ENCODE measurements at places on chromosomes 13 and 19.
A peak's percentile ranks its signal among the peaks of the same experiment; 100 is the strongest.

- DNase-seq = no peak
These were observed 11.6 kb upstream of the PGLS start for GRCh38 chr19:17499648-17500446.

- no peak for DNase-seq
These were observed 77.1 kb downstream of the GGACT start for GRCh38 chr13:100511466-100511865.

GRCh38 chr19:48271531-48272151, 1.8 kb downstream of the ZNF114 start:
- no peak for DNase-seq

GRCh38 chr13:111156421-111156820, 41.3 kb downstream of the ARHGEF7 start:
- no peak for DNase-seq

GRCh38 chr13:44867825-44868224, 121.4 kb downstream of the NUFIP1 start:
- no peak for DNase-seq

DNA sequence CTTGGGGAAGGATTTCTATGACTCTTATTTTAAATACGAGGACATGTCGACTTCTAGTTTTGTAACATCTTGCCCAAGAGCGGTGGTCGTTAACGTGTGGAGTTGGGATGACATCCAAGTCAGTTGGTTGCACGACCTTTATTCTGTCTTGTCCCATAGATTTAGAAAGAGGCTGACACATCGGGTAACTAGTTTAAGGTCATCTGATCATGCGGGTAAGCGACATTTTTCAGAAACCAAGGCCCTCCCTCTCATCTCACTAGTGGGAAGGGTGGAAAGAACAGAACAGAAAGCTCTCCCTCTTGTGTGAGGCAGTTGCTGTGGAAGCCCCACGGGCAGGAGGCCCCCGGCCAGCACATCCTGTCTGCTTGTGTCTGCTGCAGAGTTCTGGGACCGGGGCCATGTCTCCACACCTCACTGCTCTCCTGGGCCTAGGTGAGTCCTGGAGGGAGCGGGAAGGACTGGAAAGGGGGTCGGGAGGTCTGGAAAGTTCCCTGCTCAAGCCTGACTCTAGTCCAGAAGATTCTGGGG, at the start of gene LAIR2:
LAIR2 (plus strand) TSS at position 314 of the 531 bp plus-strand sequence; CDS start at position 402, 88 bp downstream.
- DNase-seq = no peak

- no peak for DNase-seq
These were observed 82.7 kb downstream of the DLEU7 start for GRCh38 chr13:50760751-50761150.

GRCh38 chr19:53328967-53329366, 4.6 kb upstream of the ZNF845 start:
- DNase-seq = no peak

- no peak for DNase-seq
These were observed 34.6 kb upstream of the SOX1 start for GRCh38 chr13:112032186-112032993.

GRCh38 chr13:95524264-95524901, 28.1 kb upstream of the CLDN10 start:
- no peak for DNase-seq

GRCh38 chr13:30873499-30873898, 32.6 kb upstream of the MEDAG start:
- no peak for DNase-seq

- DNase-seq = no peak
These were observed 313.5 kb downstream of the KLF12 start for GRCh38 chr13:73820688-73821087.

DNA sequence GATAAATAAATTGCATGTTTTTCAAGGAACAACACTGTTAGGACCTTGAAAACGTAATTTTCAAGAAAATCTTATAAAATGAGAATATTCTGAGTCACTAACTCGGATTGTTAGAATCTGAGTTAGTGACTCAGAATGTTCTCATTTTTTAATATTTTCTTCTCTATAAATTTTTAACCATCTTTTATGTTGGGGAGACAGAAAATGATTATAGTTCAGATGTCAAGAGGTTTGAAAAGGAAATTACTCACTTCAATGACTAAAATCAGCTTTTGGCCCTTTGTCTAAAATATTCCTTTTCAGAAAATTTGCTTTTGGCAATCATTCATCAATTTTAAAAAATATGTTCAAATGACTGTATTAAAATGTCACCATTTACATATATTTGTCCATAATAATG, 264.2 kb upstream of the EDNRB start:
- no peak for DNase-seq

- no peak for DNase-seq
These were observed 23.5 kb downstream of the ZNF544 start for GRCh38 chr19:58252102-58252685.

- DNase-seq = no peak
These were observed 13.8 kb downstream of the MARK4 start for GRCh38 chr19:45264781-45265317.

DNA sequence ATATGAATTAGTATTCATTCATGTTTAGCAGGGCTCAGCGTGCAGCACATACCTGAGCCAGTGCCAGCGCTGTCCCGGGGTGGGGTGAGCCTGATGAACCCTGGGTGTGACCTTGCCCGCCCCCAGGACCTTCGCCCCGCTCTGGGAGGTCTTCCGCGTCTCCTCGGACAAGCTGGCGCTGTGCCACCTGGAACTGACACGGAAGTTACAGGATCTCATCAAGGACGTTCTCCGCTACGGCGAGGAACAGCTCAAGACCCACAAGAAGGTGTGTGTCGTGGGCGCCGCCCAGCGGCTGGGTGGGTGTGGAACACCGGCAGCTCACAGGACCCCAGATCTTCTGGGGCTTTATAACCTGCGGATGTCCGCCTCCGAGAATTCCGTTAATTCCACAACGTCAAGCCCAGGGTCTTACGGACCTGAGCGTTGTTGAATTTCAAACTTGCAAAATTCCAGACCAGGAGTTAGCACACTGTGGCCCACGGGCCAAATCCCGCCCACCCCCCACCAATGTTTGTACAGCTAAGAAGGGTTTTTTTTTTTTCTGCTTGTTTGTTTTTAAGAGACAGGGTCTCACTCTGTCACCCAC, 15.4 kb downstream of the FCHO1 start:
- DNase-seq = peak; percentile 30

DNA sequence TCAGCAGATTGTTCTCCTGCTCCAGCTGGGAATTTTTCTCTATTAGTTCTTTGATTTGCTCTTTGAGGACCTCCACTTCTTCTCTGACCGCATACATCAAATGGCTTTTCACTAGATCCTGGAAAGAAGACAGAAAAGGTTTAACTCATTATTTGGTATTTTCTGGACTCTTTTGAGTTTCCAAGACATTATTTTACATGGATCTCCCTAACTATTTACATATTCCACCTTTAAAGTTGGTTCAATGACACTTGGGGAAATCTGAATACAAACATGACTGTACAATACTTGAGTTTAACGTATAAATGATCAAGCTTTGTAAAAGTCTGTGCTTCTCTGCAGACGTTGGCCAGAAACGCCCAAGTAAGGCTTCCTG, 61.1 kb downstream of the SERP2 start:
- DNase-seq = no peak

- no peak for DNase-seq
These were observed 155.5 kb downstream of the TNFSF13B start for GRCh38 chr13:108425056-108425455.

DNA sequence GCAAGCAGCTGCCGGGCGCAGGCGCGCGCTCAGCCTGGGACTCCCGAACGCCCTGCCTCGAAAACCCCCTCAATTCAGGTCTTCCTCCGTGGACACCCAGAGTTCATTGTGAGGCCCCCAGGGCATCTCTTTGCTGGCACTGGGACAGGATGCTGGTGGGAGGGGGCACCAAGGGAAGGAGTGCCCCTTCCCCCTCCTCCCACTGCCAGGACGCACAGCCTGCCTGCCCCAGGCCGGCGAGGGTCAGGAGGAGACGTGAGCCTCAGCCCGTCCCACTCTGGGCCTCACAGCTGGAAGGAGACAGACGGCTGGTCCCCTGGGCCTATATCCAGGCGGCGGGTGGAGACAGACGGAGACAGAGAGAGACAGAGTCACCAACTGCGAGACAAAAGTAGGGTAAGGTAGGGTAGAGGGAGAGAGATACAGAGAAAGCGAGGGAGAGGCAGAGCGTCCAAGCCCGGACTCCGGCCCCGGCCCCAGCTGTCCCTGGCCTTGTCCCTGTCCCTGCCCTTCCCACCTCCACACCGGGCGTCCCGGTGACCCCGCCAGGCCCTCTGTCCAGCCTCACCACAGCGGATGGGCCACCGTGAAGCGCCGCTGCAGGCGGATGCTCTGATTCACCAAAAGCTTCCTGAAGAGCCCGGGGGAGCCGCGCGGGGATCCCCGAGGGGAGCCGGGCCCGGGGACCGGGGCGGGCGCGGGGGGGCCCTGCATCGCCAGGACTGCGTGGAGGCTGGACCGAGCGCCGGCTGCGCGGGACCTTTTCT, at the start of gene PDE4C:
PDE4C (minus strand) TSS at position 737 of the 767 bp plus-strand sequence; CDS start at position 714, 23 bp downstream.
- DNase-seq = no peak

- DNase-seq = no peak
These were observed 419.2 kb downstream of the FGF9 start for GRCh38 chr13:22090106-22090505.

GRCh38 chr13:31955741-31956140, 75.8 kb upstream of the FRY start:
- no peak for DNase-seq

- no peak for DNase-seq
These were observed 49.1 kb downstream of the LMO7 start for GRCh38 chr13:75685239-75685697.

DNA sequence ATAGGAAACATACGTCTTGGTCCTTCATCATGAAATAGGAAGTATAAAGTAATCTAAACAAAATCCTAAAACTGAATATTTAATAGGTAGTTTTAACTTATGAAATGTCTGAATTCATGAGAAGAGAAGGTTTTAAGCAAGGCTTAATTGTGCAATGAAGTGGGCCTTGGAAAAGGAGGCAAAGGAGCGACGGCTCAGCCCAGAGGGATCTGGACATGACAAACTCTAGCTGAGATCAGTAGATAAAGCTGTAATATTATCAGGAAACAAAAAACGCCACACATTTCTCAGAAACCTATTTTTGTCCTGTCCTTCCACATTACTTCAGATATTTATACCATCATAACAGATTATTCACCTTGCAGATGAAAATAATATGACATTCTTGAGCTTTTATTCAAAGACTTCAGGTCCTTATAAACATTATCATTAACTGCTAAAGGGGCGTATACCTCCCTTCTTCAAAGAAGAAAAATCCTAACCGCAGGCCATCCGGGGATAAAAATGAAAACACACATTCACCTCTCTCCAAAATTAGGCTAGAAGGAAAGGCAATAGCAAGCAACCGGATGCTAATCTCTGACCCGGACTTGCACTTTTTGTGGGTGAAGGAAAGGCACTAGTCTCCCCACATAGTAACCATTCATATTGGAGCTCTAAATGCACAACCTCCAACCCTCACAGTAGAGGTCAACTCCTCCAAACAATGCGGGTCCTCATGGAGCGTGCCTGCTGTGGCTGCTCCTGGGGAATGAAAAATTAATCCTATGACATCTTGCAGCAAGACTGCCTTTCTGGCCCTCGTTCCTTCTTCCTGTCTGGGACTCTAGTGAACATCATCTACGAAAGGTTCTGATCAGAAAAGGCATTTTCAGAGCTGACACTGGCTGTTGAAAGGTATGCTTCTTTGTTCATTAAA, 108.8 kb downstream of the TBC1D4 start:
- no peak for DNase-seq

DNA sequence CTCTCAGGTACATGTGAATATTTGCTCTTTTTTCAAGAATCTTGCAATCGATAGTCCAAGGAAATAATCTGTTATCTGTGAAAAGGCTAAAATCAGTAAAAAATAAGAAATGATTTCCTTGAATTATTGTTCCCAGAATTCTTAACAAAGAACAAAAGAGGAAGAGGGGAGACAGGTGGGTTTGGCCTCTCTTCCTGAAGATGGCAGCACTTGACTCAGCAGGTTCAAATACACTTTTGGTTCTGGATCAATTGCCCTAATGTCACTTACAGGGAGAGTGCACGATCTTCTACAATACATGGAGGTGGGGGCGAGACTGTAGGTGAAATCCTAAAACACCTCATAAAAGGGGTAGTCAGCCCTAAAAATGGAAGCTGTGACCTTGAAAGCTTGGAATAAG, 358.7 kb downstream of the IRS2 start:
- DNase-seq = no peak

DNA sequence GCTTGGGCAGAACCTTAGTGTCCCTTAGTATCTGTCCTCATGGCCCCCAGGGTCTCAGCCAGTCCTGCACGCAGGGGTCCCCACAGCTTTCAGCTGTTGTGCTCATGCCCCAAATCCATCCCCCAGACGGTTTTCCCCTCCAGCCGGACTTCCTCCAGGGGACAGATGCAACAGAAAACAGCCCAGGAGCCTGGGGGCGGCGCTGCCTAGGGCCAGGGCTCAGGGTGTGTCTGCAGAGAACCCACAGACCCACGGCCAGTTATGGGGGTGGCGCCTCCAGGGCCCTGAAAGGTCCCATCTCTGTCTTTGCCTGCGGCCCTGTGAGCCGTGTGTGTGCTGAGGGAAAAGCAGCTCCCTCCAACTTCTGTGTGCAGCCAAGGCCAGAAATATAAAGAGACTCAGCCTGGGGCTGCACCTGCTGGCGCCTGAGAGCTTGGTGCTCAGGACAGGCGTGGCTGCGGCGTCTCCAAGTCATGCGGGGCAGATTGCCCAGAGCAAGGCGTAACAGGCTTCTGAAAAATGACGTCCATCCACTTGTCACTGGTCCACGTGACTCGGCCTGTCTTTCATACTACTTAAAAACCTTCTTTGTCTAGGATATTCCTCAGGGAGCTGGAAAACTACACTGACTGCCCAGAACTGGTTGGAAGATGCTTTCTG, 22.1 kb upstream of the F7 start:
- DNase-seq = no peak

GRCh38 chr19:33788676-33789075, 8.0 kb upstream of the KCTD15 start:
- no peak for DNase-seq

DNA sequence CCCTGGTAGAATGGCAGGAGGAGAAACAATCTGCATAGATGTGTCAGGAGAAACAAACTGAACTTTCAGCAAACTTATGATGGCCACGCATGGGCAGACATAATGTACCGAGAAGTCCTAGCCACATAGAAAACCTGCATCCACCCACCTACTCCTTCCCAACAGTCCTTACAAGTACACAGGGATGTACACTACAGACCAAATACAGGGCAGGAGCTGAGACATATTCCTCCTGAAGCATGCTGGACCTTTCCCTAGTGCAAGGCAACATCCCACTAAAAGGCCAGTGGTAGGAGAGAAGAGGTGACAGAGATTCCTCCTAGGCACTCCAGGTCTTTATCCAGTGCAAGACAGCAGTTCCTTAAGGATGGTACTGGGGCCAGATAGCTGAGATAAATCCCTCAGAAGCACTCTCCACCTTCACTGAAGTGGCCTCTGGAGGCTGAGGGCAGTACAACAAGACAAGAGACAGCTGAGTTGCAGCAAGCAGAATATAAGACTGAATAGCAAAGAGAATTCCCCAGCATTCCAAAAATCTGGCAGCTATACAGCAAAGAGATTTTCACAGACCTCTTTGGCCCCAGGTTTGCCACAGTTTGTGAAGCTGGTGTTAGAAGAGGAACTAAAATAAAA, 18.3 kb downstream of the VWA8 start:
- no peak for DNase-seq

GRCh38 chr13:92575777-92576176, 650.8 kb upstream of the GPC6 start:
- no peak for DNase-seq

GRCh38 chr13:105908586-105908985, 626.9 kb downstream of the EFNB2 start:
- DNase-seq = no peak

- peak; percentile 86 for DNase-seq
These were observed 1.7 kb downstream of the JUND start for GRCh38 chr19:18279516-18280246.

Data from activated CD4-positive, alpha-beta T cell treated with anti-CD3 and anti-CD28 coated beads, Interleukin-2, amount 50 U/mL, for 1 hour (primary cell).